ENCODE measurements at places on chromosomes 1 and 21. TPM values are rescaled to one million over a fixed set of nuclear protein-coding genes. Genes with fewer than 3 reads are reported as not detected.

DNA sequence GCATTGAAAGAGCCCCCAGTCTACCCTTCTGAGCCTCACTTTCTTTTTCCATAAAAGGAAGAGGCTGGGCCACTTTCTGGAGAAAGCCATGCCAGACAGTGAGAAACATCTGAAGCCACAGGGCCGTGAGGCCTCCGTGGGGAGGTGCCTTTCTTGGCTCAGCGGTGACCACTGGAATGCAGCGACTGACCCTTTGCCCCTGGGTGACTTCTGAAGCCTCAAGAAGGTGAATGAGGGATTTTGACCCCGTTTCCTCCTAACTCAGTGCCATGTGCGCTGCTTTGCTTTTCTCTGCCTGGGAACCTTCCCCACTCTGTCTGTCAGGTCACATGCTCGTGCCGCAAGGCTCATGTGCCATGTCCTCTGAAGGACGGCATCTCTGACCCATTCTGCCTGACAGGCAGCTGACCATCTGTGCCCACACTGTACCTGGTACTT lies 44.7 kb upstream of the A3GALT2 start:
- DNase-seq = no peak

GRCh38 chr1:17524645-17525044 lies 14.9 kb upstream of the ARHGEF10L start:
- DNase-seq = no peak

The AIM2 gene
- 0.97 TPM for total RNA-seq

The FAM72A gene
- 3.7 TPM for total RNA-seq

DNA sequence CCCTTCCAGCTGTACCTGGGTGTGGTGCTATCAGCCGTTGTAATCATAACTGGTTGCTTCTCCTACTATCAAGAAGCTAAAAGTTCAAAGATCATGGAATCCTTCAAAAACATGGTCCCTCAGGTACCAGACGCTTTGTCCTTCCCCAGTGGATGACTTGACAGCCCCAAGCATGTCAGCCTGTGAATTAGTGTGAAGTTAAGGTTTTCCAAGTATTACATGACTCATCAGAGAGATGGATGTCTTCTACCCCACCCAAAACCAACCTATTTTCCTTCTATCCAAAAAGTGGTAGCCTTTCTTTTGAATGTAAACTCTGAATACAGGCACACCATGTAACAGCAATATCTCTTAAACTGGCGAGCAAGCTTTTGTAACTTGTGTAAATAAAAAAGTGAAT lies 15.1 kb downstream of the ATP1A1 start:
- no peak for DNase-seq

GRCh38 chr1:155128755-155129473 lies 1.2 kb downstream of the EFNA1 start:
- peak; percentile 27 for DNase-seq

GRCh38 chr1:8712413-8713231 lies 104.8 kb downstream of the RERE start:
- DNase-seq = no peak

DNA sequence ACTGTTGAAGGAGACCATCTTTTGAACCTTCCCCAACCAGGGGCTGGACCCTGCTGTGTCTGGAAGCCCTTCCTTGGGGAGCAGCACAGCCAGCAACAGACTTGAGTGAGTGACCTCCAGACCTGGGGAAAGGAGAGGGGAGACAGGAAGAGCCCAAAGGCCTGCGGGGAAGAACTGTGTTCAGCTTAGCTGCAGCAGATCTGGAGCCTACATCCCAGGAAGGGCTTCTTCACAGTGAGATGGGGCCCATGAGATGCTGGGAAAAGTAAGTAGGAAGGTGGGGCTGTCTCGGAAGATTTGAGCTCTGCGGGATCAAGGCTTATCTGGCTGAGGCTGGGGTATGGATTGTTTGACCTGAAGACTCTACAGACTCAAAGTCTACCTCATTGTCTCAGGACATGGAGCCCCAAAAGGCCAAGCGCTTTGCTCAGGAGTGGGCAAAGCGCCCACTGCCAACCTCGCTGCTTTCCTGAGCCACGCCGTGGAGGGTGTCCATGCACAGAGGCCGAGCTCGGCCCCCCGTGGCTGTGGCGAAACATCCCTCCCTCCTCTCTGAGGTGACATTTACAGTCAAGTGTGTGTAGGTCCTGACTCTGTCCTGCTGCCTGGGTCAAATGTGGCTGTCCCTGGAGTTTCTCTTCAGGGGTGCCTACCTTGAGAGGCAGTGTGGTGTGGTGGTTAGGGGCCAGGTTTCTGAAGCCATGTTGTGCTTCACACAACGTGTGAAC lies 24.5 kb downstream of the SPOCD1 start:
- no peak for DNase-seq

- no peak for DNase-seq
Observed at GRCh38 chr1:22428672-22429071, 23.0 kb upstream of the ZBTB40 start.

The S100A9 gene
- 30.7 TPM for total RNA-seq

GRCh38 chr1:6917067-6917466 lies 131.8 kb downstream of the CAMTA1 start:
- DNase-seq = no peak

DNA sequence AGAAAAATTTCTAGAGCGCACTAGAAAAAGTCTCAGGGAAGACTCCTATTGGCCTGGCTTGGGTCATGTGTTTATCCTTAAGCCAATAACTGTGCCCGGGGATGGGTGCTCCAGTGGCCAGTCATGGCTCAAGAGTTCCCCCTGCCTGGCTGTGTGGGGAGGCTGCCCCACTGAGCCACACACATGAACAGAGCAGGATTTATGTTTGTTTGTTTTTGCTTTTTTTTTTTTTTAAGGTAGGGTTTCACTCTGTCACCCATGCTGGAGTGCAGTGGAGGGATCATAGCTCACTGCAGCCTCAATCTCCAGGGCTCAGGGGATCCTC lies 21.8 kb downstream of the EDN2 start:
- no peak for DNase-seq

DNA sequence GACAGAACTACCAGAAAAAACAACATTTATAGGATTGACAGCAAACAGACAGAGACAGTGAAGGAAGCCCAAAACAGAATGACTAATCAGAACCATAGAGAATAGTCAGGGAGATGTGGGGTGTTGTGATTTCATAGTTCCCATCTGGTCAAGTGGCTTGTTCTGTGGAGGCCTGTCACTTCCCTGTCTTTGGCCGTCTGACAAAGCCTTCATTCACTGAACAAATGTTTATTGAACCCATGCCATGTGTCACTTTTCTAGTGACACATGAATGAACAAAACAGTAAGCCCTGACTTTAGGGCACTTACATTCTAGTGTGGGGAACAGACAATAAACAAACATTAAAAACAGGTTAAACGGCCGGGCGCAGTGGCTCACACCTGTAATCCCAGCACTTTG lies 3.2 kb upstream of the SRRM1 start:
- DNase-seq = no peak

The RNF187 gene
- total RNA-seq = 266 TPM

The STIL gene
- total RNA-seq = 5.3 TPM

DNA sequence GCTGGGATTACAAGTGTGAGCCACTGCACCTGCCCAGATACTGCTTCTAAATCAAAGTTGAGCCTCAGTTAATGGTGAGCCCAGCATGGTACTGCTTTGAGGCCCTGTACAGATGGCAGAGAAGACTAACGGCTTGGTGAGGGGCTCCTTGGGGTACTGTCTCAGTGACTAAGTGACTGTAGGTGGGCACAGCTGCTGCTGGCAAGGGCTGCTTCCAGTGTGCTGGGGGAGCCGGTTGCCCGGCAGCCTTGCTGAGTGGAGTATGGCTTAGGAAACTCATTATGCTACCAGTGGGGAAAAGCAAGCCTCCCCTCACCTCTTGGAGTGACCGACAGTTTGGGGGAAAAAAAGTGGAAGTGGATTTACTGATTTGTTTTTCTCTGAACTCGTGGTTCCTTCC lies 23.6 kb upstream of the ARHGEF10L start:
- no peak for DNase-seq

The CAMK1G gene
- 62.7 TPM for total RNA-seq

The PTAFR gene
- 5.0 TPM for total RNA-seq

GRCh38 chr1:214989341-214989740 lies 93.2 kb upstream of the KCNK2 start:
- no peak for DNase-seq

The FBXO2 gene
- 136 TPM for total RNA-seq

- DNase-seq = no peak
Observed at GRCh38 chr21:45013260-45013841, 61.0 kb upstream of the ADARB1 start.

The S100A14 gene
- not detected for total RNA-seq

DNA sequence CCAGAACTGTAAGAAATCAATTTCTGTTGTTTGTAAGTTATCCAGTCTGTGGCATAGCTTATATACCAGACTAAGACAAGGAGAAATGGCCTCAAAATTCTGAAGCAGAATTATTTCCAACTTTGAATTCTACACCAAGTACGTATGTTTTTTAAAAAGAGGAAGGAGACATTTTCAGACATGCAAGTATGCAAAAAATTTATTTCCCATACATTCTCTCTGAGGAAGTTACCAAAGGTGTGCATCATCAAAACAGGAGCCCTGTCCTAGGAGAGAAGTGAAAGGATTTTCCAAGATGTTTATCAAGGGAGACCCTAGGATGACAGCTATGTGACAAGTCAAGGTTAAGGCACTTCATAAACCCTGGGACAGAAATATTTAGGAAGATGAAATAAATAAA lies 49.3 kb upstream of the RABGAP1L start:
- DNase-seq = no peak

The NUF2 gene
- 0.63 TPM for total RNA-seq

DNA sequence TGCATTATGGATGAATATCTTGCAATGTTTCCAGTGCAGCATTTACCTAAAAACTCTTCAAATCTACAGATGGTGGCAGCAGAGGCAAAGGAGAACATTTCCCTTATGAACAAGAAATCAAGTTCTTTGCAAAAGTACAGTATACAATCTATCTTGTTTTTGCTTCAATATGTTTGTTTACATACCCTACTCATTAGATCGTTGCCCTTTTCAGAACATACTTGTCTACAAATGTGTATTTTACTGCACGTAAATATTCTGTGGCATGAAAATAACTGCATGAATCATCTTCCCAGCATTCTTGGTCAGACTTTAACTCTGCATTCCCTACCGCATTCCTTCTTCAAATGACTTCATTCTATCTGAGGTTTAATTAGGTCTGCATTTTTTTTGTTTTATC lies 212.7 kb downstream of the ZP4 start:
- DNase-seq = no peak

The ATAD3C gene
- total RNA-seq = 1.2 TPM

The YBEY gene
- total RNA-seq = 14.5 TPM

GRCh38 chr1:244614113-244614836 lies 38.7 kb upstream of the DESI2 start:
- DNase-seq = no peak

The WNT4 gene
- 1.4 TPM for total RNA-seq

GRCh38 chr1:231611851-231612250 lies 14.7 kb upstream of the DISC1 start:
- DNase-seq = no peak

- DNase-seq = no peak
Observed at GRCh38 chr1:66931590-66931989, 6.8 kb downstream of the MIER1 start.

The FCRL6 gene
- 0.55 TPM for total RNA-seq

DNA sequence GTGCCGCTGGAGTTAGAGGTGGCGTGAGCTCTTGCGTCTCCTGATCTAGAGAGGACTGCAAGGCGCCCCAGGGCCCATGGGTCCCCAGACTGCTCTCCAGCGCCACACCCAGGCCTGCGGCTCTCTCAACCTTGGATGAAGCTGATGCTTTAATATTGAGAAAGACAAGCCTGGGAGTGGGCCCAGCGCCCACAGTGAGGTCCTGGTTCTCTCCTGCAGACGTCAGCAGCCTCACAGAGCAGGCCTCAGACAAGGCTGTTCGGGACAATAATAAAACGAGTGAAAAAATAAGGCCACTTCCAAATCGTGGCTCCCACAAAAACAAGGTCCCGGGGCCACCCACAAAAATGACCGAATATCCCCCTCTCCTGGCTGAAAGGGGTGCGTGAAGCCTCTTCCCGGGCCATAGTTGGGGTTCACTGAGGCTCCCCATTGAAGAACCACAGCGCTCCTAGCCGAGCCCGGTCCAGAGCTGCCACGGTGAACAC lies 6.0 kb upstream of the DNMT3L start:
- DNase-seq = no peak

DNA sequence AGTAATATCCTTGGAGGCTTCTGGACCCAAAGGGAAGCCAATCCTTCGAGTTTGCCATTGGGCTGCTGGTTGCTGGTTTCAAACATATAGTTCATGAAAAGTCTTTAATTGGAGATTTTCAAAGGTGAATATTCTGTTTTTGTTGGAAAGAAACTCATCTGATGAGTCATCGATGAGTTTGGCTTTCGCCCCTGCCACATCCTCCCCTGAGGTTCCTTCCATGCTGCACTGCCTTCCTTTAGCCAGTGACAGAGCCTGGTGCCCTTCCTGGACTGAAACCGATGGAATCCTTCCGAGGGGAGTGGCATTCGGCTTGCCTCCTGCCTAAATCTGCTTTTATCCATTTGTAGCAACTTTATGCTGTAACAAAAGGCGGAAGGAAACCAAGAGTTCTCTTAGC lies 550.0 kb downstream of the KIF26B start:
- no peak for DNase-seq

The MINDY1 gene
- total RNA-seq = 62.0 TPM

- no peak for DNase-seq
Observed at GRCh38 chr1:19262047-19262446, 10.4 kb downstream of the MRTO4 start.

GRCh38 chr1:10745383-10745782 lies 51.1 kb downstream of the CASZ1 start:
- no peak for DNase-seq

The PPM1J gene
- total RNA-seq = 4.3 TPM

The TCHH gene
- total RNA-seq = 0.57 TPM

GRCh38 chr1:46948629-46949416 lies 7.5 kb upstream of the CYP4A11 start:
- no peak for DNase-seq

DNA sequence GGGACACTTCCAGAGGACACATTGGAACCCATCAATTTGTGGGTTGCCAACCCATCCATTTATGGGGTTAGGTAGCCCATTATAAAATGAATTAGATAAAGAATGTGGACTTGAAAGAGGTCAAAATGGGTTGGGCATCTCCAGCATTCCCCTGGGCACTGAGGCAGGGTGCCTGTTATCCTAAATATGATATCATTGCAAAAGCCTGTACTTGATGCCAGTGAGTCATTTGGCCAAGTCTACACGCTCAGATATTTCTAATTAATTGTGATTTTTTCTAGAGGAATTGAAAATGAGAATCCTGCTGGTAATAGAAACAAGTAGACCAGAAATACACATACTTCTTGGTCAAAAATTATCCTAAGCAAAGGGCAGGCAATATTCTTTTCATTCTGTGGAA lies 21.9 kb upstream of the NBL1 start:
- no peak for DNase-seq

GRCh38 chr1:208101661-208102431 lies 142.3 kb downstream of the PLXNA2 start:
- no peak for DNase-seq

GRCh38 chr1:31300193-31300592 lies 3.4 kb downstream of the ZCCHC17 start:
- no peak for DNase-seq
